ENCODE measurements at places on chromosomes 13 and 19. TPM values are rescaled to one million over a fixed set of nuclear protein-coding genes. Genes with fewer than 3 reads are reported as not detected.

DNA sequence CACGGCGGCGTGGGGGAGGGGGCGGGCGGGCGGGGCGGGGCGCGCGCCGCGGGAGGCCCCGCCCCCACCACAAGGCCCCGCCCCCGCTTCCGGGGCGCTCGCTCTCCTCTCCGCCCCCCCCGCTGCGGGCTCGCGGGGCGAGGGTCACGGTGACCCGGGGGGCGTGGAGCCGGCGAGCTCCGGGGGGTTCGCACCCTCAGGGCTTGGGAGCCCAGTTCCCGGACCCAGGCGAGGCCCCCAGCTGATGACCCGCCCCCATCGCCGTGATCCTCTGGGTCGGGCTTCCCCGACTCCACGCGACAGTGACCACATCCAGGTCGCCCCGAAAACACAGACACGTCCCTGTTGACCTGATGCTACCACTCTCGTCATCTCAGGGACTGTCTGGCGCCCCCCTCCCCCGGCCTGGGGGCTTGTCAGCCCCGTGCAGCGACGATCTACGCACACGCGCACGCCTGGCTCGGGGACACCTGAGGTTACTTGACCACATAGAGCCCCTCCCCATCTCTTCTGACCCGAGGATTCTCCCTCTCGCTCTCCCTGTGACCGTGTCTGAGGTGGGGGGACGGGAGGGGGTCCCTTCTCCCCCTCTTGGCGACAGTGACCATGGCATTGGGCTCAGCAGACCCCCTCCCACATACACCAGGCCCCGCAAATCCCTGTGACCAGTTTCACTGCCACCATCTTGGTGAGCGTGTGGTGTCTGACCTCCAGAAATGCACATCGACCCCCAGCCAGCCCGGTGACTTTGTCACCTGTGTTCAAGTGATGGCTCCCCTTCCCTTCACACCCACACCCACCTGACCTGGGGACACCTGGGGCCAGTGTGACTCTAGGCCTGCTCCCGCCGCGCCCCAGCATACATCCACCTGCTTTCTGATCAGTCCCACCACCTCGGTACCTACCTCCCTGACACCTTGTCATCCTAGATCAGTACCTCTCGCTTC lies 670 bp downstream of the MAP2K7 start:
- no peak for DNase-seq

Gene C19orf73
- polyA plus RNA-seq: not detected

Gene KLK15
- polyA plus RNA-seq: not detected

Gene PCDH20
- 2.0 TPM for polyA plus RNA-seq

Measured in muscle of arm (tissue), 14 donors.